ENCODE measurements at places on chromosomes 16 and 17.

GRCh38 chr17:7393613-7394451 lies 493 bp downstream of the PLSCR3 start:
- no peak for DNase-seq

DNA sequence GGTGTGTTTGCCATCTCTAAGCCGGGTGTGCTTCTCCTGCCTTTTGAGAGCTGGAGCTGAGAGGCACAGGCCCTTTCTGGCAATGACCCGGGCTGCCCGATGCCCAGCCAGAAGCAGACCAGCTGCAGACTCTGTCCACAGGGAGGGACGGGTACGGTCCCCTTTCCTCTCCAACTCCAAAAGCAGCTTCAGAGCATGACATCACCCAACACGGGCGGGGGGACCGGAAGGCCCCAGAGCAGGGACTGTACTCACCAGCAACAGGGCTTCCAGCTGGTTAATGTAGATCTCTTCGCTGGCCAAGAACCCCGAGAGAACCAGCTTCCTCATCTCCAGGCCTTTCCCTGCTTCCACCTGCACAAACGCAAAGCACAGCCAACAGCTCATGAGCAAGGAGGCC lies 79.4 kb downstream of the ABR start:
- no peak for DNase-seq

DNA sequence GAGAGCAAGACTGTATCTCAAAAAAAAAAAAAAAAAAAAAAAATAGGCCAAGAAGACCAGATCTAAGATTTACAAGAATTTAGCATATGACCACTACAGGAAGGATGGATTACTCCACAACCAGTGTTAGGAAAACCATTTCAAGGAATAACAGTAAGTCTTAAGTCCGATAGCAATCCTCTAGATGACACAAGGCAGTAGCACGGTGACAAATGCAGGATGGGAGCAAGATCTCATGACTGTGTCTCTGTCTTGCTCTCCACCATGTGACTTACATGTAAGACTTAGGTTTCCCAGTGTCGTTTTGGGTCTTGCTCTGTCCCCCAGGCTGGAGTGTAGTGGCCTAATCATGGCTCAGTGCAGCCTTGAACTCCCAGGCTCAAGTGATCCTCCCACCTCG lies 27.8 kb downstream of the C16orf96 start:
- DNase-seq: no peak

GRCh38 chr17:79044462-79044861 lies 20.5 kb downstream of the C1QTNF1 start:
- no peak for DNase-seq

- no peak for DNase-seq
Measured at GRCh38 chr17:55580596-55581133, 69.4 kb upstream of the SMIM36 start.

GRCh38 chr17:45848405-45848804 lies 3.7 kb downstream of the SPPL2C start:
- no peak for DNase-seq

DNA sequence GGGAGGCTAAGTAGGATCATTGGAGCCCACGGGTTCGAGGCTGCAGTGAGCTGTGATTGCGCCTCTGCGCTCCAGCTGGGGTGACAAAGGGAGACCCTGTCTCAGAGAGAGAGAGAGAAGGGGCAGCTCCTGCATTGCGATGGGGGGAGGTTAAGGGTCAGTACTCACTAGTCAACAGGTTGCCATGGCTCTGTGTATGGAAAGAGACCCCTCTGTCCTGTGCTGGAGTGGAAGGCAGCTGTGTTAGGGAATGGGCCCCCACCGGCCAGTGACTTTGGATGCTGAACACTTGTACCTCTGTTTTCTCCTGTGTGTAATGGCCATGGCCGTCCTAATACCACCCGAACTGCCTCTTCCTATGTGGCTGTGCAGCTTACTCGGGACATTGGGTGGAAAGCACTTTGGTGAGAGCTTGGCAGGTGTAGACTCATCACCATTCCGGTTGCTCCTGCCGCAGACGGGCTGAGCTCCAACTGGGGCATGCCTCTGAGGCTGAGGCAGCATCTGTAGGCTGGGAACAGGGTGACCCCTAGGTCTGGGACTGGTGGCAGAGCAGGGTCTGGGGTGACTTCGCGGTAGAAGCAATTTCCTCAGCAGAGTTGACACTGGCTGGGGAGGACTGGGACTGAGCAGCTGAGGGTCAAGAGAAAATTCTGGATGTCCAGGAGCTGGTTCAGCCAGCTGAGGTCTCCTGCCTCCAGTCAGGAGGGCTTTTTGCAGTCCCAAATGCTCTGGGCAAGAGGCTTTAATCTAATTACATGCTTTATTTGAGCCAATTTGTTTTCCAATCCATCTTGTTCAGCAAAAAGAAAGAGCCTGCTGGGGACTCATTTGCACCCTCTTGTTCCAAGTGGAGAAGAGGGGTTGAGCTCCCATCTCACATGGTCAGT lies 184.5 kb downstream of the NTN1 start:
- no peak for DNase-seq
